ENCODE measurements at places on chromosomes 4 and X. TPM values are rescaled to one million over a fixed set of nuclear protein-coding genes. Genes with fewer than 3 reads are reported as not detected.

- no peak for DNase-seq
These were observed 18.7 kb upstream of the RBMX start for GRCh38 chrX:136899221-136899620.

DNA sequence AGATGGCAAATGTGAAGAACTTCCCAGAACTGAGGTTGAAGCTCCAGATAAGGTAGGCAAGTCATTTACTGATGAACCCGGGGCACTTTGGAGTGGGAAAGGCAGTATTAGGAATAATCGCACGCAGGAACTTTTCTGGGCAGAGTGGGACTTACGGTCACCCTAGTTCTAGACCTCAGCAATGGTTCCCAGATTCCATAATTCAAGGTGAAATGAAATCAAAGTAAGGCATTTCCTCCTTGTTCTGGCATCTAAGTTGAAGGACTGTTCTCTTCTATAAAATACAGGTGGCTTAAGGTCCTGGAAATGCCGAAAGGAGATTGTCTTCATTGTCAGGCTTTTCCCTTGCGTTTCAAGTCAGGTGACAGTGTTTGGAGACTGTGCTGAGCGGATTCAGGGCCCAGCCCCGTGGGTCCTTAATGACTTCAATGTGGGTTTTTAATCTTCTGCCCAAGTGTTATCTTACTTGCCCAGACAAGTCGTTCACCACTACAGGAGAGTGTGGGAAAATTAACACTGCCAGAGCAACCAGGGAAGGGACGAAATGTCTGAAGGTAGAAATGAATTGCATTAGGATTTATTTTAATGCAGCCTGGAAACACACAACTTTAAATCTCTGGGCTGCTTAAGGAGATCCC is 52.1 kb upstream of the STOX2 start:
- DNase-seq = no peak

- DNase-seq = no peak
These were observed 486.6 kb upstream of the TENM3 start for GRCh38 chr4:181756451-181757095.

GRCh38 chr4:77931452-77932135 is 69.0 kb downstream of the MRPL1 start:
- no peak for DNase-seq

Gene TSPAN5
- 27.4 TPM for polyA plus RNA-seq

DNA sequence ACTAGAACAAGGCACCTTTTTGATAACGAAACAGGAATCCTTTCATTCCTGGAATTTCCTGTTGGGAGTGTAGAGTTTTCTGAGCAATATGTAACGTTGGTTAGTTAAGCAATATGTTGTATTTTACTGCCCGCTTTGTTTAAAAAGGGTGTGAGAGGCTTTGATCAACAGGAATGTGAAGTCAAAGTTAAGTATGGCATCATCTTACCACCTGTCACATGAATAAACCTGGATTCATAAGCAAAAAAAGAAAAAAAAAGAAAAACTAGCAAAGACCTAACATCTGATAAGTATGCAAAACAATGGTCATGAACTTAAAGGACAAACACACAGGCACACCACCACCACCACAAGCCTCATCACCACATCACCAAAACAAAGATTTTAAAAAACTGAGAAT is 7.1 kb upstream of the CXCL5 start:
- DNase-seq = no peak

Gene MORC4
- polyA plus RNA-seq = 18.3 TPM

Gene PDGFRA
- polyA plus RNA-seq = 140 TPM

- DNase-seq = no peak
These were observed 59.7 kb downstream of the HMGB3 start for GRCh38 chrX:151042842-151043241.

- DNase-seq = no peak
These were observed 207.7 kb downstream of the MGST2 start for GRCh38 chr4:139873111-139873860.

DNA sequence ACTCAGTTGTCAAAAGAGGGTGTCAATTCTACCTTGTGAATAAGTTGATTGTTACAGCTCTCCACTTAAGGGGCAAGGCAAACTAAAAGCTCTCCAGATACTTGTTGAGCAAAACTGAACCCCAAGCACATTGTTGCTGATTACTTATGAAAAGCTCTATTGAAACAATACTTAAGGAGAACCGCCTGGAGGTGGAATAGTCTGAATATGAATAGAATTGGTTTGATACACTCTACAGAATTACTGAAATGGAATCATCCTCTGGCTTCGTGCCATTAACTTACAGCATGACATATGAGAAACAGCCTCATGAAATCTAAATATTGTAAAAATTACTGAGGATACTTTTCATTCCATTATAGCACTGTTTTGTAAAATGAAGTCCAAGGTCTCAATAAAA is 127.0 kb upstream of the SH3RF1 start:
- DNase-seq = no peak

Gene PDE6B
- 40.3 TPM for polyA plus RNA-seq

- DNase-seq = no peak
These were observed 51.4 kb upstream of the GUCY1A1 start for GRCh38 chr4:155615081-155615887.

- no peak for DNase-seq
These were observed 47.7 kb upstream of the DHX15 start for GRCh38 chr4:24632011-24632410.

- no peak for DNase-seq
These were observed 19.8 kb upstream of the GBA3 start for GRCh38 chr4:22672944-22673343.

Gene F11
- polyA plus RNA-seq = 1.9 TPM

DNA sequence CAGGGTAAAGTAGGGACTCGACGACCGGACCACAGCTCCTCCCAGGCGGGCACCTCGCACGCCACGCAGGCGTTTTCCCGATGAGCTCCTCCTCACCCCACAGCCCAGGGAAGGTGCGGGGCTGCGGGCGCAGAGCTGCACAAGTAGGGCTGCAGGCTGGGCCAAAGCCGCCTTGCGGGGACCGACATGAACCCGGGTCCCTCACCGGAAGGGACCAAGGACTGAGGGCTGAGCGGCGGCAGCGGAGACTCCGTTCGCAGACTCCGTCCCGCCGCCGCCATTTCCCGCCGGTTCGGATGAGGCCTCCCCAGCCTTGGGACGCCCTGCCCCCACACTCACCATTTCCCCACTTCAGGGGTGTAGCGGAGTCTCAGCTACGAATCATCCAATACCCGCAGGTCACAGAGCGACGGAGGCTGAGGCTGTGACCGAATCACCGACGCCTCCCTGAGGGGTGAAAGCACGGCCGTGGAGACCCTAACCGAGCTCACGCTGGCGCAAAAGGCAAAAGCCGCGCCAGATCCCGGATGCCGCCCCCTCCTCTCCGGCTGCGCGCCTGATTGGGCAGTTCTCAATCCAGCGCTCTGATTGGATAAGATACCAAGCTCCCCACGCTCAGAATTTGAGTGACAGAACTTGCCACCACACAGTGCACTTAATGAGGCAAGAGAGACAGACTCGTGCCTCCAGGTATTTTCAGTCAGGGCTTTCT is at the start of gene ZNF732:
TSS of gene ZNF732 (minus strand) at position 506 of the 712 bp plus-strand sequence. CDS start at position 342, 164 bp downstream.
- DNase-seq = peak; percentile 85

GRCh38 chrX:85591536-85591935 is 212.1 kb upstream of the POF1B start:
- no peak for DNase-seq

DNA sequence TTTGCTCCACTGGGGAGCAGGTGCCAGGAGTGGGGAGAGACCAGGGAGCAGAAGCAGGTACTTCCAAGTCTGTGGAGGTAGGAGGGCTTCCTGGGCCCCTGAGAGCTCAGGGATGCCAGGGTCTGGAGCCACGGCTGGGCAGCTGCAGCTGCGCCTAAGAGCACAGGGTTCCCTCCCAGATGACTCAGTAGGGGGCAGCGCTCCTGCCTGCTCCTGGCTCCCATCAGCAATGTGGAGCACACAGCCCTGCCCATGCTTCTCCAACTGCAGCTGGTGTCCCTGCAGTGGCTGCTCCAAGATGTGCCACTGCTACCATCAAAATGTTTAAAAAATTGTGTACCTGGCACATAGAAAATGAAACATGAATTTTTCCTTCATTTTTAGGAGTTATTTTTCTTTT is 1028.2 kb downstream of the PCDH7 start:
- no peak for DNase-seq

Gene TCP11X2
- polyA plus RNA-seq = 1.8 TPM

Gene MAD2L1
- polyA plus RNA-seq = 51.9 TPM

GRCh38 chr4:26135331-26135730 is 185.5 kb upstream of the RBPJ start:
- no peak for DNase-seq

Gene INTU
- polyA plus RNA-seq = 20.8 TPM

DNA sequence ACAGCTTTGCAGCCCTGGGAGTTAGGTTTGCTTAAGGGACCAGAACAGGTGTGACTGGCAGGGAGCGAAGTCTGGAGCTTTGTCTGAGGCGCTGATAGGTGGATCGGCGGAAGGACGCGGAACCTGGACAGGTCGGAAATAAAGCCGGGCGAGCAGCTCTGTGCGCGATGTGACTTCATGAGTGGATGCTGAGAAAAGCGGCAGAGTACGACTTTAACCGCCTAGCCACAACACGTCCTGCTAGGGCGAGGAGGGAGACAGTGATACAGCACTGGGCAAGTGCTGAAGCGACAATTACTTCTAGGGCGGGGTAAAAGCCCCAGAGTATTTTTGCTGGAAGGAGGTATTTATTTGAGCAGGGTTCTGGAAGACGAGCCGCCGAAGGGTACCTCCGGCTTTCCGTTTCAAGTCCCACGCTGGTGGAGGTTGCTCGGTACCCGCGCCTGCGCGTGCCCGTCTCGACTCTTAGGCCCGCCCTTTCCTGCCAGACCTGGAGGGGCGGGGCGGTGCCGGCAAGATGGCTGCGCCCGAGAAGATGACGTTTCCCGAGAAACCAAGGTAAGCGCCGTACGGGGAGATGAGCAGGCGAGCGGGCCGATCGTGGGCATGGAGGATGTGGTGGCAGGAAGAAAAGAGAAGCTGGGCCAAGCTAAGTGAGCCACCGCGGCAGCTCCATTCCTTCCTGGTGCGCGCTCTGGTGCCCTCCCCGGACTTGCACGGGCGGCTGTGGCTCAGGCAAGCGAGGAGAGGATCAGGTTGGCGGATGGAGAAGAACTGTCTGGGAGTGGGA is at the start of gene ZRSR2:
TSS of gene ZRSR2 (plus strand) at position 506 of the 790 bp plus-strand sequence. CDS start at position 518, 12 bp downstream.
- DNase-seq = peak; percentile 85

DNA sequence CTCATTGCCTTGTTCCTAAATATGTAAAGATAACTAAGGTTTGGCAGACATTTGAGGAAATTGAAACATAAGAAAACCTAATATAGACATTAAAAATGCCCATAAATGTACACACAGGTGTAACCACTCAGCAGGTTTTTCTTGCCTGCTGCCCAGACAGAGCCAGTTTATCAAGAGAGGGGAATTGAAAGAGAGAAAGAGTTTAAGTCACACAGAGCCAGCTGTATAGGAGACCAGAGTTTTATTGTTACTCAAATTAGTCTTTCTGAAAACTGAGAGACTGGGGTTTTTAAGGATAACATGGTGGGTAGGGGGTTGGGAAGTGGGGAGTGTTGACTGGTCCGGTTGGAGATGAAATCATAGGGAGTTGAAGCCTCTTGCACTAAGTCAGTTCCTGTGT is 119.0 kb downstream of the CFAP299 start:
- no peak for DNase-seq

Gene RBM10
- polyA plus RNA-seq = 54.5 TPM

Measured in renal pelvis (tissue), 12 donors.